ENCODE measurements at places on chromosomes 12 and 14.

- no peak for DNase-seq
Measured at GRCh38 chr14:50342221-50343078, 30.3 kb downstream of the DMAC2L start.

- DNase-seq: no peak
Measured at GRCh38 chr14:68888025-68888850, 90.9 kb downstream of the ACTN1 start.

DNA sequence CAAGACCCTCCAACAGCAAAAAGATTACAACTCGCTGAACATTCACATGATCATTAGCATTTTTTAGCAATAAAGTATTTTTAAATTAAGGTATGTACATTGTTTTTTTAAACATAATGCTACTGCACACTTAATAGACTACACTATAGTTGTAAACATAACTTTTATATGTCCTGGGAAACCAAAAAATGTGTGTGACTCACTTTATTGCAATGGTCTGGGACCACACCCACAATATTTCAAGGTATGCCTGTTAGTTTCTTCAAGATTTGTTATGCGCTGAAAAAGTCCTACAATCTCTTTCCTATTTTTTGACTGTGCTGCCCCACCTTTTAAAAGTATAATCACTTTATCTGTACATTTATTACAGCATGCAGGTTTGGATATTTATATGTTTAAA lies 30.4 kb upstream of the PCNX4 start:
- DNase-seq: no peak

- DNase-seq: no peak
Measured at GRCh38 chr12:42482041-42482747, 107.4 kb downstream of the PRICKLE1 start.

All from HL-60 (cell line).